ENCODE measurements at places on chromosomes 3 and 15.

- no peak for DNase-seq
Observed at GRCh38 chr3:27658741-27659140, 63.4 kb downstream of the EOMES start.

DNA sequence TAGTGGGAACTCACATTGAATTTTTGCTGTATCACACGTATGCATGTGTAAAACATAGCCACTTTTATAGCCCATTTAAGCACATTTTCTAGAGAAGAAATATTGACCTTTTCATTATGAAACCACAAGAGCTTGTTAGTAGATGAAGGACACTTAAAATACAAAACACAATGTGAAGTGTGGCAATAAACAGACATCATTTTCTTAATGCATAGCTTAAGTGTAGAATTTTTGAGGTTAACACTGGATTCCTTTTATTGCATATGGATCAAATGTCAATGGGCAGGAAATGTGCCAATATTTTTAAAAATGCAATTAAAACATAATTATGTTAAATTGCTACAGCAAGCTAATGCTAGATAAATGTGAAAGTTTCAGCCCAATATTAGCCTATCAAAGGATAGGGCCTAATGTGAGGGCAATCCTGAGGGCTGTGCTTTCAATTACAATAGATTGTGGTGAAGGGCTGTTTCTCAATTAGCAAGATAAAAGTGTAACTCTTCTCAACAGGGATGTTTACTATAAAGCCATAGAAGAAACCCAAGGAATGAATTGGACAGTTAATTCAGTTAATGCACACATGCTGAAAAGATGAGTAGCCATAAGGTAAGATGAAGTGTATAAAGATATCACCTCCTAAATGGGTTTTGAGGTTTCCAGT is 489.0 kb upstream of the CDIN1 start:
- no peak for DNase-seq

GRCh38 chr3:53324105-53324504 is 23.2 kb downstream of the DCP1A start:
- no peak for DNase-seq

GRCh38 chr15:67349634-67350033 is 95.0 kb downstream of the IQCH start:
- no peak for DNase-seq

DNA sequence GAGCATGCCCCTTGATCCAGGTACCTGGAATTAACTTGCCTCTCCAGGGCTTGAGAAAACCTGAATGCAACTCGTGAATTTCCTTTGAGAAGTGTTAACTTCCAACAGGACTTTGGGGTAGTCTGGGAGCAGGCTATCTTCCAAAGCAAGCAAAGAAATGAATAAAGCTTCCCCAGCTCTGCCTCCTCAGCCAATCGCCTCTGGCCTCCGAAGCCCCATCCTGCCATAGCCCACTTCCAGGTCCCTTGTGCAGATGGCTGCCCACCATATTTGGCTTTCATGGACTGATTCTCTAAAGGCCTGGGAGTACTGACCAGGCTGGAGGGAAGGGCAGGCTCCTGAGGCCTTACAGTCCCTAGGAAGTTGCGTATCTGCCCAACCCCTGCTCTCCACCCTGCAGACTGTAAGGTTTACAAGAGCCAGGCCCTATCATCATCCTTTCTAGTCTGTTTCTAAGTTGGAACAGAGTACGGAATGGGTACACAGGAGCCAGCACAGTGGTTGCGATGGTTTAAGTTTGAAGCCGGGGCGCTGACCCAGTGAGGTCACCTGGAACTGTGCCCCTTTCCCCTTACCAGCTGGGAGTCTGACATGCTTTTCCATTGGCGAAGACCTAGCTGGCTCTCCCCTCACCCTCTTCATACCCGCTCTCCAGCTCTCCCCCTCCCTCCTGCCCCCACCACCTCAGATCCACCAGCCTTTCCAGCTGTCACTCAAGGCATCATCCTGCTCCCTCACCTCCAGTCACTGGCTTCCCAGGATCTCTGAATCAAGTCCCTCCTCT is 1.1 kb upstream of the PML start:
- DNase-seq: no peak
